ENCODE measurements at places on chromosomes 6 and 20. TPM values are rescaled to one million over a fixed set of nuclear protein-coding genes. Genes with fewer than 3 reads are reported as not detected.

DNA sequence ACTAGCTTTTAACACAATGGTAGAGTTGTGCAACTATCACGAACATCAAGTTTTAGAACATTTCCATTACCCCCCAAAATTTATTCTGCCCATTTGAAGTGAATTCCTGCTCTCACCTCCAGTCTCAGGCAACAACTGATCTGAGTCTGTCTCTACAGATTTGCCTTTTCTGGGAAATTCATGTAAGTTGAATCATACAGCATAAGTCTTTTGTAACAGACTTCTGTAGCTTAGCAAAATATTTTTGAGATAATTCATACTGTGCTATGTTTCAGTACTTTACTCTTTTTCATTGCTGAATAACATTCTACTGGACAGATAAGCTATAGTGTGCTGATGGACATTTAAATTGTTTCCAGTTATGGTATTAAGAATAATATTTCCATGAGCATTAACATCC is 447.3 kb upstream of the GJE1 start:
- no peak for DNase-seq

The GJA1 gene
- 68.2 TPM for total RNA-seq

The TRAPPC3L gene
- 0.33 TPM for total RNA-seq

DNA sequence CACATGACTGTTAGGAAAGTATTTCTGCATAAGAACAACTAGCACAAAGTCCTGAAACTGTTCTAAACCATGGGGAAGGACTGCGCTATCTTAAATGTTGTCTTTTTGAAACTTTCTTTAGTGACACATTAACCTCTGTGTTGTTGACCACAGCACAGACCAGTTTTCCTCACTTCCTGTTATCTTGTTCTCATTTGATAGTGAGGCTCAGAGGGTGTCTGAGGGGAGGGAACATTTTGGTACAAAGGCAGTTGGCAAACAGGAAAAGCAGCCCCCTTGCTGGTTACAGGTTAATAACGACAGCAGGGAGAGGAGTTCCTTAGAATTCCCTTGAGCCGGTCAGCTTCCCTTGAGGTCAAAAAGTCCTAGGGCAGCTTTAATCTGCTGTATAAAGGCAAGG is 143.5 kb upstream of the BMP2 start:
- DNase-seq = no peak

DNA sequence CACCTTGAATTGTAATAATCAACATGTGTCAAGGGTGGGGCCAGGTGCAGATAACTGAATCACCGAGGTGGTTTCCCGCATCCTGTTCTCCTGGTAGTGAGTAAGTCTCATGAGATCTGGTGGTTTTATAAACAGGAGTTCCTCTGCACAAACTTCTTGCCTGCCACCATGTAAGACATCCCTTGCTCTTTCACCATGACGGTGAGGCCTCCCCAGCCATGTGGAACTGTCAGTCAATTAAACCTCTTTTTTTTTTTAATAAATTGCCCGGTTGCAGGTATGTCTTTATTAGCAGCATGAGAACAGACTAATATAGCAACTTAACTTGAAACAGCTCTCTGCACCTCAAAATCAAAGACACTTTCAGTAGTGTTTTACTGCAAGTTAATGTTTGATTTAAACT is 121.6 kb downstream of the OGFRL1 start:
- no peak for DNase-seq

The ADTRP gene
- 0.48 TPM for total RNA-seq

DNA sequence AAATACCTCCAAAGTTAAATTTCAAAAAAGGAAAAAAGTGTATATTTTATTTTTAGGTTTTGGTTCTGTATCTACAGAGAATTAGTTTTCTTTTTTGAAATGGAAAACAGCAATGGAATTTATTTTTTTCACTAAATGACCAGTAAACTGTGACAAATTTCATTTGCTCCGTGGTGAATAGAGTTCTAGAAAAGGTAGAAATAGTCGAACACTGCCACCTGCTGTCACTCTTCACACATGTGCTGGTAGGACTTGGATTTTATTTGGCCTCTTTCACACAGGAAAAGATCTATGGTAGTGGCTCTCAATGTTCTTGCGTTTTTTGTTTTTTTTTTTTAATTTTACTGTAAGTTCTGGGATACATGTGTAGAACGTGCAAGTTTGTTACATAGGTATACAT is 312.5 kb downstream of the EYA4 start:
- DNase-seq = no peak

The SYCP2L gene
- total RNA-seq = 0.71 TPM

Measured in posterior vena cava (tissue), 2 donors.